Activated naive CD4-positive, alpha-beta T cell treated with anti-CD3 and anti-CD28 coated beads, Interleukin-2, amount 10 ng/mL, durations not matched to agents 7 days and 5 days (primary cell): ENCODE measurements at places on chromosomes 5 and 9.

DNA sequence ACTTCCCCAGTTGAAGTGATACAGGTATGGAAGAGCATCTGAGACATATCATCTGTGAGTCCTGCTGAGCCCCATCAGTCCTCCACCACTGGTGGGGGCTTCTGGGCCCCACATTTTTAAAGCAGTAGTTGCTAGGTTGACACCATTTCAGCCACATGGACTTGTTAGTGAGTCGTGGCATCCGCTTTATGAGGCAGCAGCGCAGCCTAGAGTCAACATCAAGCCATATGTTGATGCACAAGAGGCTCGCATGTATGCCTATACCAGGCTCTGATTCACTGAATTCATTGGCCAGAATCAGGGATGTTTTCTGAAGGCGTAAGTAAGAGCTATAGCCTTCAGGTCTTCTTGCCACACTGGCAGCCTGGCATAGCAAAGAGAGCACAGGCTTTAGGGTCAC, 26.8 kb downstream of the ZNF346 start:
- DNase-seq: no peak

GRCh38 chr9:27347889-27348288, 50.9 kb upstream of the EQTN start:
- no peak for DNase-seq

GRCh38 chr5:139711906-139712224, 63.7 kb downstream of the CXXC5 start:
- DNase-seq: no peak

GRCh38 chr5:179668391-179668790, 12.4 kb downstream of the CBY3 start:
- peak; percentile 61 for DNase-seq

- DNase-seq: no peak
Measured at GRCh38 chr9:126854734-126855133, 5.7 kb upstream of the ZBTB34 start.

DNA sequence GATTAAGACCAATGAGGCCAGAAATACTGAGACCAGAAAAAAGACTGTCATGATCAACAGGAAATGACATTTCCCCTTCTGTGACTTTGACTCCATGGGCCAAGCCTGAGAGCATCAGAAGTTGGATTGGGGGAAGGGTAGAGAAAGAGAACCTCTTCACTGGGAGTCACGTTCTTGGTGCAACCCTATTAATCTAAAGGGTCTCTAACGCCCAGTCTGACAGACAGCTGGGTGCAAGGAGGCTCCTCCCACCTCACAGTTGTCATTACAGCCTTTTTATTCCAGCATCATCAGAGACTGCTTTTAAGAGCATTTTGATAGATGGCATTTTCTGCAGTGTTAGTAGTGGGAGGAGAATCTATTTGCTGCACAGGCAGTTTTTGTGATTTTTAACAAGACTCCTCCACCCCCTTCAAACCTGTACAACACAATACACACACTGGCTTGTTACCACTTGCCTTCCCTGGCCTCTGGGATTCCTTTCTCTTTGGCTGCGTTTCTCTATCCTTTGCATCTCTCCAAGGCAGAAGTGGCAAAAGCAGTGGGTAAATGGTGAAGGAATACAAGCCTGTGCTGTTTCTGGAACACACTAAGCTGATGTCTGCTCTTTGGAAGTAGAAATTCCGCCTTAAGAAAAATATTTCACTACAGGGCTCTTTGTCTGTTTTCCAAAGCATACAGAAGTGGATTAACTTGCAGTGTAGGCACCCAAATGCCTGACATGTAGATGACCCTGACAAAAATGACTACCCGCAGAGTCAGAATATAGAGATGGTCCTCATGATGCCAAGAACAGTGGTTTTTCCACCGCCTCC, 310.4 kb upstream of the ZNF608 start:
- no peak for DNase-seq

GRCh38 chr9:103713631-103714030, 380.5 kb upstream of the SMC2 start:
- DNase-seq: no peak

DNA sequence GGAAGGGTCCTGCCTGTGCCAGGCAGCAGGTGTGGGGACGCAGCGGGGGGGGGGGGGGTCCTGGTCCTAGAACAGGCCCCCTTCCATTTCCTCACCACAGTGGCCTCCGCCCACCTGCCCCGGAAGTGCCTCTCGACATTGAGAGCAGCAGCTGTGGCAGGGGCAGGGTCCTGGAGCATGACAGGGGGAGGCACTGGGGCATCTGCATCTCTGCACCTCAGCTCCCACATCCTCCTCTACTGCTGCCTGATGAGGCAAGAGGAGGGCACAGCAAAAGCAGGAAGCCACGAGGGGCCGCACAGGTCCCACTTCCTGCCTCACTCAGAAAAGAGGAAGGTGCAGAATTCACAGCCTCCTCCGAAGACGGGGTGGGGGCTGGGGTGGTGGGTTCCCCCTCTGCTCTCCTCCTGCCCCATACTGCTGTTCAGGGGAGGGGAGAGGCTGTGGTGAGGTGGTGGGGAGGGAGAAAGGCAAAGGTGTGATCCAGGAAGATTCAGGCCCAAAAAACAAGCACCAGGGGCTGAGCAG, 14.8 kb downstream of the AKNA start:
- DNase-seq: peak; percentile 94

DNA sequence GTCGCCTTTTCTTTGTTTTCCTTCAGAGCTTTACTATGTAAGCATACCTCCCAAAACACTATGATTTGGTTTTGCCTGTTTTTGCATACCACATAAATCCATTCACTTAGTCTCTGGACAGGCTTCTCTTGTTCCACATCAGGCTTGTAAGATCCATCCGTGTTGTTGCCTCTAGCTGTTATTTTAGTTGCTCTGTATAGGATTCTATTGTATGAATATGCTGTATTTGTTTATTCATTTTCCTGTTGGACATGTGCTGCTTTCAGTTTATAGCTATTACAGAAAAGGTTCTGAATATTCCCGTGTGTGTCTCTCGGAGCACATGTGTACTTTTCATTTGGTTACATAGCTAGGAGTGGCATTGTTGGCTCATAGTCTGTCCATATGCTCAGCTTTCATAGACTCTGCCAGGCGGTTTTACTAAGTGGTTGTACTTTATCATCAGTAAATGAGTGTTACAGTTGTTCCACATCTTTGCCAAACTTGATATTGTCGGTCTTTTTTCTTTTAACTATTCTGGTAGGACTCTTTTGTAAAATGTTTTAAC, 41.8 kb downstream of the NUP214 start:
- no peak for DNase-seq

GRCh38 chr9:3956081-3956671, 343.7 kb downstream of the GLIS3 start:
- DNase-seq: no peak

- no peak for DNase-seq
Measured at GRCh38 chr9:135765416-135765815, 63.4 kb downstream of the KCNT1 start.

- DNase-seq: no peak
Measured at GRCh38 chr5:69374911-69375446, 5.4 kb downstream of the RAD17 start.

- DNase-seq: no peak
Measured at GRCh38 chr9:125771037-125771436, 23.9 kb downstream of the PBX3 start.

- DNase-seq: no peak
Measured at GRCh38 chr5:173514661-173515060, 101.8 kb downstream of the BOD1 start.

- DNase-seq: no peak
Measured at GRCh38 chr9:78567693-78568092, 270.8 kb downstream of the PSAT1 start.
